Pancreas (tissue), 10 donors: ENCODE measurements at places on chromosomes 12 and 14. TPM values are rescaled to one million over a fixed set of nuclear protein-coding genes. Genes with fewer than 3 reads are reported as not detected.
A peak's percentile ranks its signal among the peaks of the same experiment; 100 is the strongest.

GRCh38 chr14:22464422-22465142, 124.4 kb downstream of the DAD1 start:
- no peak for DNase-seq
- no peak overlapping the region for H3K27ac ChIP-seq
- H3K4me1 ChIP-seq, result no peaks in the 10 kb centered on the region
- no peak overlapping the region for H3K4me3 ChIP-seq
- no peaks in the 10 kb centered on the region for H3K36me3 ChIP-seq
- H3K27me3 ChIP-seq, result no peaks in the 10 kb centered on the region

DNA sequence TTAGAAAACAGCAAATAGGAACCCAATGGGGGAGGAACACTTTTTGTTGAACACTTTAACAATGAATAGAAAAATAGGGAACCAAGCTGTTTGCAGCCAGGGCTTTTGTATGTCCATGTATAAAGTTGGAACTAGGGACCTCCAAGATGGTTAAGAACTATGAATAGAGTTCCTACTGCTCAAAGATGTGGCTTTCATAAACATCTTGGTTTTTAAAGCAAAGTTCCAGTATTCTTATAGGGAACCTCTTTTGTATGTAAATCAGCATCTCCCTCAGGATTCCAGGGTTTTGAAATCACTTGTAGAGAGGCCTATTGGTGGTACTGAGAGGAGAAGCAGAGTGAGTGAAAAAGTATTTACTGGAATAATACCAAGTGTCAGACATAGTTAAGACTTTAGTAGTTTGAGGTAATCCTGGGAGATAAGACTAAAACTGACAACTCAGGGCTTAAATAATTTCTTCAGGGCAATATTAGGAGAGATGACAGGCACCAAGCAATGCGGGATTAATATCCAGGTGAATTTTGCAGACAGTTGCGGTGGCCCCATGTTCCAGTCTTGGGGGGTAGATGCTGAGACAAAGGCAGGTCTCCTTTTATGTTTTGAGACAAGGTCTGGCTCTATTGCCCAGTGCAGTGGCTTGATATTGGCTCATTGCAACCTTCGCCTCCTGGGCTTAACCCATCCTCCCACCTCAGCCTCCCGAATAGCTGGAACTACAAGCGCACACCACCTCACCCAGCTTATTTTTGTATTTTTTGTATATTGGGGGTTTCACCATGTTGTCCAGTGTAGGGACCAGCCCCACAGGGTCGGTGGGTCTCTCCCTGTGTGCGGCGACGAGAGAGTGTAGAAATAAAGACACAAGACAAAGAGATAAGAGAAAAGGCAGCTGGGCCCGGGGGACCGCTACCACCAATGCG, 10.4 kb upstream of the EID3 start:
- no peaks in the 10 kb centered on the region for H3K36me3 ChIP-seq
- no peak overlapping the region for H3K27ac ChIP-seq
- H3K4me1 ChIP-seq, result peaks cover 8% of the 10 kb centered on the region

DNA sequence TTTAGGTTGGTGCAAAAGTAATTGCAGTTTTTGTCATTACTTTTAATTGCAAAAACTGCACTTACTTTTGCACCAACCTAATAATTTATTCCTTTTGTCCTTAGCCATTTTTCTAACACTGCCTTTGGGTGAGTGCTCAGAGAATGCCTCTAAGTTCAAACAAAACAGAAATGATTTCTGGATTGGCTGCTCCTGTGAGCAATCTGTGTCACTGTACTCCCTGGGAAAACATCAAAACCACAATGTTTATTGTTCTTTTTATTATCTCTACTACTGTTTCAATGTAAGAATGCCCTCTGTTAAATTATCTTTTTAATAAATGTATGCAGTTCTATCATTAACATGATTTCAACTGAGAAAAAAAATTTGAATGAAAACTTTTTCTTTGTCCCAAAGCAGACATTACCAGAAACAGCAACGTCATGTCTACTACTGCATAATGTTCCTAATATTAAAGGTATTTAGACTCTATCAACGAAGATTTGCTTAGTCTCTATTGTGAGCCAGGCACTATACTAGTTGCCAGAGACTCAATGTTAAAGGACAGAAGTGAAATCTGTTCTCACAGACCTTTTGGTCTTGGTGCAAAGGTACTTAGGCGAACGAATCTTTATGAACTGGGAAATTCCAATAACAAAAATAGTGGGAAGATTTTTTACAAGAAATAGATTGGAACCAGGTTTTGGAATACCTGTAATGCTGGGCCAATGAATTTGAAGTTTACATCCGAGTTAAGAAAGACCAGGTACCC, 6.2 kb downstream of the SLC41A2 start:
- H3K36me3 ChIP-seq, result no peaks in the 10 kb centered on the region
- no peak for DNase-seq
- H3K4me1 ChIP-seq, result peaks cover 44% of the 10 kb centered on the region
- peak overlapping the region; percentile 28 for H3K27ac ChIP-seq
- no peaks in the 10 kb centered on the region for H3K27me3 ChIP-seq

GRCh38 chr12:20629414-20630156, 65.5 kb upstream of the SLCO1C1 start:
- no peak overlapping the region for H3K4me3 ChIP-seq
- H3K27me3 ChIP-seq, result no peaks in the 10 kb centered on the region
- DNase-seq, result no peak
- H3K27ac ChIP-seq, result peak overlapping the region; percentile 11
- H3K4me1 ChIP-seq, result peaks cover 29% of the 10 kb centered on the region

DNA sequence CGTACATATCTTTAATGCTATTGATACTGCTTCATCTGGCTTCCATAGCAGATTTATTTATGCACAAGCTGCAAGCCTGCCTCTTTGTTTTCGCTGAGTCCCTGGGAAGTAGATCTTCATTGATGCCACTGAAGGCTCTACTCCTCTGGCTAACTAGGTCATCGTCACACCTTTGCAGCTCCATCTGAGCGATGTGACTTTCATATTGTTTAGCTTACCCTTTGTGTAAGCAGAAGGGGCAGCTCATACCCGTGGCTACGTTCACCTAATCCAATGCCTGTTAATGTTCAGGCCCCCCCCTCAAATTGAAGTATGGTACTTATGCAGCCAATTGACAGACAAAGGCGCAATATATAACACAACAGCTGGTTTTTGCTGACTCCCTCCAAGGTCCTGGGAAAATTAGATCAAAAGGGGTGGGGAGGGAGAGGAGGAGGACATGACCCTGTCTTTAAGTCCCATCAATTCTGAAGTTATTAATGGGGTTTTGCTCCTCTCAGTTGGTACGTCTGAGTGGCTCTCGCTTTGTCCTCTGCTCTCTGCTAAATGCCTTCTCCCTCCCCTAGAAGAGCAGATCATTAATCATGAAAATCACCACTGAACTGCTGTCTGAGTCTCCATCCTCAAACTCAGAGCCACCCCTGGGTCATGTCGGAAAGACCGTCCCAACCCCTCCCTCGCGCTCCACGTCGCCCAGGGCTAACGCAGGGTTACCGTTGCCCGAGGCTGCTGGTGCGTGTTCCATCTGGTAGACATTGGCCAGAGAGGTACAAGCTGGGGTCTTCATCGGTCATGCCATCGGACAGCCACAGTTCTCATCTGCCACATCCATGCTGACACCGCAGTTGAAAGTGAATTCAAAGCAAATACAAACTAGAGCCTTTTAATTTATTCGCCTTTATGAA, 128.8 kb downstream of the ADGRD1 start:
- no peaks in the 10 kb centered on the region for H3K4me1 ChIP-seq
- no peak overlapping the region for H3K27ac ChIP-seq
- no peak for DNase-seq
- H3K4me3 ChIP-seq, result no peak overlapping the region
- H3K36me3 ChIP-seq, result no peaks in the 10 kb centered on the region

DNA sequence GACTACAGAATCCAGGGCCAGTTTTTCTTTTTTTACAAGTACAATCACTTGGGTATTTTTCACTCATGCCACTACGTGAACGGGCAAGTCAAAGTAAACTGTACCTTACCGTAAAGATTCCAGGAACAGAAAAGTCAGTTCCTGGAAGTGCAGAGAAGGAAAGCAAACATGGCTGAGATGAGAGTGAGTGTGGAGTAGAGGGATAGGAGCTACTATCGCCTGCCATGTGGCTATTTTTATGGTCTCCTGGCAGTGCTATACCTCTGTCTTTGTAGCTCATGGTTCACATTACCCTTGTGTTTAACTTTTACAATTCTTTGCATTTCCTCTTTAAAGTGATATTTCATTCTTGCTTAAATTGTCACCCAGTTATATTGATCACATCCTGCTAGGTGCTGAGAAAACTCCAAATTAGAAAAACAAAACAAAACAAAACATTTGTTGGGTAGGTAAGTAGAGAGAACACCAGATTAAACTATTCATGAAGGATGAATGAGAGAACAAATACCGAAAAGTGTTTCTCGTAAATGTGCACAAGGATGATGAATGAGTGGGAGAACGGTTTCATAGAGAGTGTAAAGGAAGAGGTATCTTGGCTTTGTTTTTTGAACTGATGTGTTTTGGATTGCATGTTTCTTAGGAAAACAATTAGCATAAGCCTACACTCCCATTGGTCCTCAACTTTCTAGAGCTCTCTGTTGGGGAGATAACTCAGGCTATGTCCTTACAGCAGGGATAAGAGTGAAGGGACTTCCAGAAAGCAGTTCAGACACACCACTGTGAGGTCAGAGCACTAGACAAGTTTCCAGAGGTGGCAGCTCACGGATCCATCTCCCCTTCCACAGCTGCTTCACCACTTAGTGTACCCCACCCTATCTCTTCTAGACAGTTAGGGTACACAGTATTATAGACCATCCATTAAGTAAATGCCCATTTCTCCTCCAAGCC, 163.7 kb downstream of the IPO8 start:
- DNase-seq, result no peak
- no peaks in the 10 kb centered on the region for H3K4me1 ChIP-seq
- no peak overlapping the region for H3K4me3 ChIP-seq
- peak overlapping the region; percentile 16 for H3K27ac ChIP-seq

DNA sequence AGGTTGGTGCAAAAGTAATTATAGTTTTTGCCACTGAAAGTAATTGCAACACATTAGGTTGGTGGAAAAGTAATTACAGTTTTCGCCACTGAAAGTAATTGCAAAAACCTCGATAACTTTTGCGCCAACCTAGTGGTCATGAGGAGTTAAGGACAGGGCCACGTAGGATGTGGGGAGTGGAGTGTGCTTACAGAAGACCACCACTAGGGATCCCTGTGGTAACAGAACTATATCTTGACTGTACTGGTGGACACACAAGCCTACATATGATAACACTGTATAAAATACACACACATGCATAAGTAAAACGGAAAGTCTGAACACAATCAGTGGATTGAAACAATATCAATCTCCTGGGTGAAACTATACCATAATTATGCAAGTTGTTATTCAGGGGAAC, 187.4 kb upstream of the ABCD2 start:
- no peaks in the 10 kb centered on the region for H3K27me3 ChIP-seq
- no peaks in the 10 kb centered on the region for H3K4me1 ChIP-seq
- H3K4me3 ChIP-seq, result no peak overlapping the region
- no peak overlapping the region for H3K27ac ChIP-seq

- no peaks in the 10 kb centered on the region for H3K36me3 ChIP-seq
- no peak for DNase-seq
- H3K27me3 ChIP-seq, result no peaks in the 10 kb centered on the region
- H3K27ac ChIP-seq, result no peak overlapping the region
These were observed 131.2 kb downstream of the MSRB3 start for GRCh38 chr12:65409726-65410125.

ACSM4 gene
- not detected for total RNA-seq

SENP1 gene
- total RNA-seq, result 8.1 TPM

CFAP251 gene
- 1.7 TPM for total RNA-seq
